ENCODE measurements at places on chromosomes 16 and 17.

DNA sequence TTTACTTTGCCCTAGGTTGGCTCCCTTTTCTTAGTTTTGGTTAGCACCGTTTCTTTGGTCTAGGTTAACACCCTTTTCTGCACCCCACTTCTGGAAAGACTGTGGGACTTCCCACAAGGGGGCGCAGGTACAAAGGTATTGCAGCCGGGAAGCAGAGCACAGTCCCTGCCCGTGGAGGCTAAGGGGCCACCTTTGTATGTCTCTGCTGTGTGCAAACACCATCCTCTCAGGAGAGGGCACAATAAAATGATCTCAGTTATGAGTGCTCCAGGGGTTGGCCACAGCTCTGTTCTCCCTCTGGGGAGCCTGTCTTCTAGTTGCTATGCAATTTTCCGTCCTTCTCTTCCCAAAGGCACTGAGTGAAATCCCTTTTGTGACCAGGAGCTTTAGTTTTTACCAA, 28.4 kb upstream of the TMC5 start:
- no peak for DNase-seq

DNA sequence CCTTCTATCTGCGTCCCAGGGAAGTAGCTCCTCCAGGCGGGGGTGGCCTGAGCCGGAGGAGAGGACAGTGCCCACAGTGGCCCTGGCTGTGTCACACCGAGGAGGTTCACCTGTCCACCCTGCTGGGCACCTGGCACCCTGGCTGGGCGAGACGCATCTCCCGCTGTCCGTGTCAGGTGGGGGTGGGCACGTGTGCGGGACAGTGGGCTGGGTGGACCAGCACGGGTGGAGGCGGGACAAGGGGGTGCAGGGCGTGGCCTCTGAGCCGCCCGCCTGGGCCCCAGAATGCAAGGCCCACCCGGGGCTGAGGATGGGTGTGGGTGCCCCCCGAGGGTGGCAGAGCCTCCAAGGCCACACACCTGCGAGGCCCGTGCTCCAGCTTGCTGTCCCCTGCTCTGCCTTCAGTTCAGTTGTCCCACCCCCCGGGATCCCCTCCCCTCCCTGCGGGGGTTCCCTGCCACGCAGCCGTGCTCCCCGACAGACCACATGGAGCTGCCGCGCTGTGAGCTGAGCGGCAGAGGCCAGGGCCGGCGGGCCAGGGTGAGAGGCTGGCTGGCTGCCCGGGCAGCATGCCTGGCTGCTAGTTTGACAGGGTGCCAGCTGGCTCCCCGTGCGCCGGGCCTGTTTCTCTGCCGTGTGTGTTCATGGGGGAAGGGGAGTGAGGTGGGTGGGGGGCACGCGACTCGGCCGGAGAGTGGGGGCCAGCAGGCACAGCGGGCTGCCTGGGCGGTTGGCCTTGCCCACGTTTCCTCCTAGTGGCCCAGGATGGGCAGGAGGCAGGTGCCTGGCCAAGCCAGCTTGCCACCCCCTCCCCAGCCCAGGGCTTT, 33.9 kb downstream of the BAHCC1 start:
- no peak for DNase-seq

DNA sequence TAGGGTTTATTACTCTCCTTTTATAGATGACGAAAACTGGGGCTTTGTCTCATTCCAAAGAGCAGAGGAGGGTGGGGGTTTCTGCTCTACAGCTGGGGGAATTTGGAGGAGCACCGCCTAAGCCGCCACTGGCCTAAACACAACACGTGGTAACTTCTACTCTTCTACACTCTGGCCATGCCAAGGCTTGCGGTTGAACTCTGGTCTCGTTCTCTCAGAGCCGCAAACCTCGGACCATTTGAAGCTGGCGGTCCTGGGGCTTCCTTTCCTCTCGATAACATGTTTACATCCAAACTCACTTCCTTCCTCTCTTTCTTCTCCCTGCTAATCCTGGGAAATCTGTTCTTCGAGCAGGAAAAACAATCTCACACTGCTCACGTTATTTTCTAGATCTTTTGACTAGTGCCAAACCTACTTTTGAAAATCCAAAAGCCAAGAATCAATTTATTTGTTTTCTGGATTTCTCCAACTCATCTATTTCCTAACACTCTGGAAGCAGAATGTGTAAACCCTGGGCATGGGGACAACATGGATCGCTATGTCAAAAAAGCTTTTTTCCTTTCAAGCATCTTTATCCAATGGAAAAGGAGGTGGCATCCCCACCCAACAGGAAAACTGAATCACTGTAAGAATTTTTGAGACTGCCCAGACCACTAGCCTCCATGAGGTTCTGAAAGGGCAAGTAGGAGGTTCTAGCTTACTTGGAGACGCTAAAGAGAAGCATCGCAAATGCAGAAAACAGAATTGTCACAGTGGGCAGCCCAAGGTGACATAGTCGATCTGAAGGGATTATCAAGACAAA, 13.6 kb upstream of the EEF2K start:
- DNase-seq: peak; percentile 75

GRCh38 chr16:78745108-78746019, 645.9 kb downstream of the WWOX start:
- no peak for DNase-seq

DNA sequence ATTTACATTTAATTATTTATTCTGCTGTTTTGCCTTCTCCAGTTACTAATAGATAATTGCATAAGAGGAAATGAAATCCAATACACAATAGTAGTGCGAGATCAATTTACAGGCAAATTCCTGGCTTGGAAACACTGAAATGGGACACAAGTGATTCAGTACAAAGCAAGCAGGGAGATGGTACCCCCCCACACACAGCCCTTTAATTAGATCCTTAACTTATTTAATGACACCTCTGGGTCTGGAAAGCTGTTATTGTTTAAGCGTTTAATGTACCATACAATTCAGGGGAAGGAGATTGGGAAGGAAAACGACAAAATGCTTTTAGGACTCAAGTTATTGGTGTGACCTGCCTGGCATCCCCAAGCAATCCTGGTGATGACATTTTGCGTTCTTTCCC, 318.2 kb downstream of the NPIPA8 start:
- no peak for DNase-seq

DNA sequence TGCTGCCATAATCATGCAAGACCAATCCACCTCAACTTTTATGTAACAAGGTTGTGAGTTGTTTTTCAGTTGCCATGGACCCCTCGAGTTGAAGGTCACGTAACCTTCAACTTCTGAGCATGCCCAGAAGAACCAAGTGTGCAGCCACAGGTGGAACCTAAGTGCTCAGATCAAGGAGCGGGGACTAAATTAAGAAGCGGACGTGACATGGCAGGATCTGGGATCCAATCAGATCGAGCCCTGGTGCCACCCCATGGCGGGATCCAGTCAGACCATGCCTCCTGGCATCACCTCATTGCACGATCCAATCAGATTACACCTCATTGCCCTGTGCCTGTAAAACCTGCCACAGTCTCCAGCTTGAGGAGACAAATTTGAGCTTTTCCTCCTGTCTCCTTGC, 204.5 kb upstream of the CDH5 start:
- DNase-seq: no peak

GRCh38 chr16:75529959-75530358, 5.9 kb downstream of the CHST5 start:
- no peak for DNase-seq

DNA sequence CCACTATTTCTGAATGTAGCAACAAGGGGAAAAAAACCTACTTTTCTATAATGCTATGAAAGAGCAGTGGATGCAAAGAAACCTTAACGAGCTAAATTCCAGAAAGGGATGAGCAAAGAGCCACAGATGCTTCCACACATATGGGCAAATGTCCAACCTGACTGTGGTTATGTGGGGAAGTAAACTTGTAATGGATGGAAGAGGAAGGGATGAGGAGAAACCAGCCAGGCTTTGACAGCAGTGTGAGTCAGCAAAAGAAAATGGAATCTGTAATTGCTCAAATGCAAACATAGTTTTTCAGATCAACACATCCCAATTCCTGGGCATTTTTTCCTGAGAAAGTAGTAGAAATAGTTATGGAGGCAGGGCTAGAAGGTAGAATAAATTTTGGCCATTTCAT, 204.8 kb upstream of the CPHXL start:
- no peak for DNase-seq

- no peak for DNase-seq
These were observed 209.3 kb downstream of the FTO start for GRCh38 chr16:53913099-53913870.

DNA sequence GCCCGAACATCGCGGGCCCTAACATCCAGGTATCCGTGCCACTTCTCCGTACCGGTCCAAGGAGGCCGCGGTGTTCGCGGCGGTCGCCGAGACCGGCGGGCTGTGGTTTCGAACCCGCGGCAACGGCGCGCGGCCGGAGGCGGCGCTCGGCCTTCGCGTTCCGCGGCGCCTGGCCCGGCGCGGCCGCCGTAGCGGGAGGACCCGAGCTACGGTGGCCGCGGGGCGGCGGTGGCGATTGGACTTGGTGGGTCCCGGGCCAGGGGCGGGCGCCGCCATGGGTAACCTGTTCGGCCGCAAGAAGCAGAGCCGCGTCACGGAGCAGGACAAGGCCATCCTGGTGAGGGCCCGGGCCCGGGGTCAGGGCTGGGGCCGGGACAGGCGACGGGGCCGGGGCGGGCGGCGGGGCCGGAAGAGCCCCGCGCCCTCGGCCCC, at the start of gene CHMP6:
TSS of gene CHMP6 (plus strand) at position 197 of the 432 bp plus-strand sequence. CDS start at position 275, 78 bp downstream.
- peak; percentile 68 for DNase-seq

GRCh38 chr17:12683299-12683698, 17.6 kb downstream of the MYOCD start:
- DNase-seq: no peak

DNA sequence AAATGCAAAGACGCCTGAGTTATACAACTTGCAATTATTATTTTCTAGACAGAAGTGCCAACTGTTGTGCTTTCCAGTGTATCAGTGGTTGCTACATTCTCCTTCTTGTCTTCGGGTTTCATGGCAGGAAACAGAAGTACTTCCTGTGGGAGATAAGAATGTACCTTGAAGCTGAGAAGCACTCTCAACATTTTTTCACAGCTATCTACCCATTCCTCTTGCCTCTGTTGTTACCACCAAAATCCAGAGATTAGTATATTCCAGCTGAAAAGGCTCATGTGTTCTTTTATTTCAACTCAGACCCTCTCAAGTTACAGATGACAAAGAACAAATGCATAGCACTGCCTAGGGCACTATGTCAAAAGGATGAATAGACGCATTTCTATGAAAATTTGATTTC, 4.8 kb upstream of the ADAT1 start:
- no peak for DNase-seq

DNA sequence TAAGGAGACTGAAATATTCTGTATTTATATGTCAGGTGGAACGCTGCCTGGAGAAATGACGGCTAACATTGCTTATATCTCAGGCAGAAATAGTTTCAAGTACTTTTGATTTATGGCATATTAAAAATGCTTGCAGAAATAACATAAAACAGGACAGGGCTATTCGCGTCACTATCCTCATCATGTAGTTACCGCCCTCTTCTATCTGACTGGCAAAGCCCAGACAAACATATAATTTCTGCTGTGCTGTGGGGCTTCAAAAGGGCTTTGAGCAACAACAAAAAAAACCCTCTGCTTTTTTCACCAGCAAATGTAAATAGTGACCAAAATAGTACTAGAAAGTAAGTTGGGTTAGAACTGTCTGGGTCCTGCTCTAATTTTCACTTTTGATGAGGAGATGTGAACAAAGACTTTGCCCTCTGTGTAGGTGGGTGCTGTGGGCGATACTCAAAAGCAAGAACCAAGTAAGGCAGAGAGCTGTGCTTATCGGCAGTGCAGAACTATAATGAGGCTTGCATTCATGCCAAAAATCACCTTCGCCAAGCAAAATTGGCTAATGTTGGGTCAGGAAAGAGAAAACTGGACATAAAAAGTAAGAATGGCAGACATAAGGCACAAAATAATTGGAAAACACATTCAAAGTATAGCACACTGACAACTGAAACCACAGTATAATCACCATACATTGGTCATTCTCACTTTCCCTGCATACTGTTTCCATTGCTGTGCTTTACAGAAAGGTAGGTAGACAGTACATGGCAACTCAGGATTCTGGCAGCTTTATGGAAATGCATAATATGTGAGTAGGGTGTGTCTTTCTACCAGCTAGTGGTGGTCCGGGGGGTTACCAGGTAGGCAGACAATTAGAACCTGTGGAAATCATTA, 151.2 kb upstream of the AXIN2 start:
- no peak for DNase-seq

DNA sequence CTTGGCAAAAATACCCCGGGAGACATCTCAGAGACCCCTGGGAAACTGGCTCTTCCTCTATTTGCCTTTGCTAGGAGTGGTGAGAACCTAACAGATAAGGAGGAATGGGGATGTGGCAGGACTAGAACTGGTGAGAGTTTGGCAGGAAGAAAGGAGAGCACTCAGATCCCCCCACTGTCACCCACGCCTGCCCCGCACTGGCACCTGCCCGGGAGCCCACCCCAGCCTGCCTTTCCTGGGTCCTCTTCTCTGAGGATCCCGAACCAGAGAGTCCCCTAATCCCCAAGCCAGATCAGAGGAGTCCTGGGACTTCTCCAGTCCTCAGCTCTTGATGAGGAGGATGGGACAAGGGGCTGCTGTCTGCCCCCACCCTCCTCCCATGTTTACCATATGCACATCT, 3.7 kb downstream of the KCNH6 start:
- no peak for DNase-seq

- no peak for DNase-seq
These were observed 375.9 kb downstream of the CDH13 start for GRCh38 chr16:83002351-83003334.

GRCh38 chr16:22843122-22843521, 29.2 kb downstream of the HS3ST2 start:
- no peak for DNase-seq

DNA sequence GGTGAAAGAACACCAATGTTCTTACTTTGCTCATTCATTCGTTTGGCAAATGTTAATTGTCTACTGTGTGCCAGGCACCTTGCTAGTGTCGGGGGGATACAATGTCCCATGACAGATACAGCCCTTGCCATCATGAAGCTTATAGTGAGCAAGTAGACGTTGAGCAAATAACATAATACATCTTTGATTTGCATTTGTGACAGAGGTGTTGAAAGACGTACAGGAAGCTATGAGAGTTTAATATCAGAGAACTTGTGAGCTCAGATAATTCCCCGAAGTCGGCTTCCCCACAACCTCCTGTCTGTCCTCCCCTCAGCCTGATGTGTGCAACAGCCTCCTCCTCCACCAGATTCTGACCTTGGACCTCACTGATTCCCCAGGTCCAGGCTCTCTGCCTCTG, 138.0 kb upstream of the SDK2 start:
- DNase-seq: no peak

GRCh38 chr17:63421681-63422645, 24.1 kb downstream of the CYB561 start:
- no peak for DNase-seq

DNA sequence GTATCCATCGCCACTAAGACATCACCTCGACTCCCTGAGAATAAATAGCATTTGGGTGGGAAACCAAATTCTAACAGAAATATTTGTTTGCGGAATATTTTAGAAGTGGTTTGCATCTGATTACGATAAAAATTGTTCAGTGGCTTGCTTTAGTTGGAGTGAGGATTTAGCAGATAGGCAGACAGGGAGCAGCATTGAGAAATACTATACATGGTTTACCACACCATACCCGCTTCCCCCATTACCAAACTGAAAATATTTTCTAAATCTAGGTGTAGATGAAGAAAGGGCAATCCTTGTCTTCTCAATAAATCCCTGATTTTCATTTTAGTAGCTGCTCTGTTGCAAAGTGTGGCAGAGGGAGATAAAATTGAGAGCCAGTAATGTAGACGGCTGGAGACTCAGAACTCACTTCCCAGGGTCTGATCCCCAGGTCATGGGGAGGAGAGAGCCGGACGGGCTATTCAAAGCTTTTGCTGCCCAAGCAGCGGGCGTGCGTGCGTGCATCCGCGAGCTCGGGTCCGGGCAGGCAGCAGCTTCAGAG, 808 bp upstream of the BAHCC1 start:
- DNase-seq: no peak

- no peak for DNase-seq
These were observed 157.1 kb downstream of the CMIP start for GRCh38 chr16:81601601-81602255.
